COLO829 (cell line): ENCODE measurements at places on chromosomes 4 and X.

- DNase-seq: no peak
These were observed 927.8 kb downstream of the STPG2 start for GRCh38 chr4:97215409-97215941.

DNA sequence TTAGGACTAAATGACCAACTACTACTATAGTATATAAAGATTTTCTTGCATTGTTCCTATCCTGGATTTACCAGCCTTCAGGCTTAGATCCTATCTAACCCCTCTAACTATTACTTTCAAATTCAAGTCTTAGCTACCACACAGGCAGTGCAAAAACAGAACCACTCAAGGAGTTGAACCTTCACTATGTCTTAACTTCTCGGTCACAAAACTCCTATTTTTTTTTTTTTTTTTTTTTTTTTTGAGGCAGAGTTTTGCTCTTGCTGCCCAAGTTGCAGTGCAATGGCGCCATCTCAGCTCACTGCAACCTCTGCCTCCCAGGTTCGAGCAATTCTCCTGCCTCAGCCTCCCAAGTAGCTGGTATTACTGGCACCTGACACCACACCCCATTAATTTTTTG, 6.3 kb upstream of the FAM200B start:
- no peak for DNase-seq

- no peak for DNase-seq
These were observed 93.6 kb upstream of the CPEB2 start for GRCh38 chr4:14908635-14909034.

DNA sequence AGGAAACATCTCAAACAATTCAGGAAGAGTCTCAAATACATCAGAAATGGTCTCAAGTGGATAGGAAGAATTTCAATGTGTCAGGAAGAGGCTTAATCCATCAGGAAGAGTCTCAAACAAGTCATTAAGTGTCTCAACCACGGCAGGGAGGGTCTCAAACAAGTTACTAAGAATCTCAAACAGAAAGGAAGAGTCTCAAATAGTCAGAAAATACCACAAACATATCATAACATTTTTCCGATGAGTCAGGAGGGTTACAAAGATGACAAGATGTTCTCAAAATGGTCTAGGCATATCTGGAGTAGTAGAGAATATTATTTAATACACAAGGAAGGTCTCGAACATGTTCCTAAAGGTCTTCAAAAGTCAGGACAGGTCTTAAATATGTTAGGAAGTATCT, 109.3 kb upstream of the USP9X start:
- DNase-seq: no peak

DNA sequence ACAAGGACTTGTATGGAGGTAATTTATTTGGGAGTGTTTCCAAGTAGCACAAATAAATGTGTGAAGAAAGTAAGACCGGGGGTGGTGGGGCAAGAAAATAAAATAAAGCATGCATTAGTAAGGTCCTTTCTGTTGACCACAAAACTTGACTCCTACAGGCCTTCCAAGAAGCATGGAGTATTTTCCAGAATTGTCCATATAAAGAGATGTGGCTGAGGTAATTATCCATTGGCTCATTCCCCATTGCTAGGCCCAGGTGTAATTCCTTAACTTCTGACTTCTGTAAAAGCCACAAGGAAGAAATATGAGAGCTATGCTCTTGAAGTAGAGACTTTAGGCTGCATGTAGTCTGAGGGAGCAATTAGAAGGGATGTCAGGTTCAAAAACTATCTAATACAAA, 430.5 kb upstream of the PABPC4L start:
- DNase-seq: no peak

DNA sequence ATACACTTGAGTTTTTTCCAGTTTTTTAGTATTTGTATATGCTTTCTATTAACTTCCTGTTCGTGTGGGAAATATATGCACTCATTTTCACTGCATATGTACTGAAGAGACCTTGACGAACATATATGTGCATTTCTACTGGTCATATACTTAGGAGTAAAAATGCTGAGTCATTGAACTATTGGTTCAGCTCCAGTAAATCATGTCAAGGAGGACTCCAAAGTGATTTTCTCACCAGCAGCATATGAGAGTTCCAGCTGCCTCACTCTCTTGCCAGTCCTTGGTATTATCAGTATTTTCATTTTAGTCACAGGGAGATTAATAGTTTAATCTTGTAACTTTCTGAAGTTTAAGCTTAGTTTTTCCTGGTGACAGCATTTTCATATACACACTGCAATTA, 2750.2 kb downstream of the ARAP2 start:
- DNase-seq: no peak
